ENCODE measurements at places on chromosomes 16 and 17.

- no peaks in the 10 kb centered on the region for H3K27me3 ChIP-seq
- no peak overlapping the region for H3K27ac ChIP-seq
- H3K4me1 ChIP-seq = no peaks in the 10 kb centered on the region
- no peak for DNase-seq
- H3K36me3 ChIP-seq = no peaks in the 10 kb centered on the region
- no peak overlapping the region for H3K4me3 ChIP-seq
Observed at GRCh38 chr16:14061732-14062259, 9.3 kb upstream of the MRTFB start.

DNA sequence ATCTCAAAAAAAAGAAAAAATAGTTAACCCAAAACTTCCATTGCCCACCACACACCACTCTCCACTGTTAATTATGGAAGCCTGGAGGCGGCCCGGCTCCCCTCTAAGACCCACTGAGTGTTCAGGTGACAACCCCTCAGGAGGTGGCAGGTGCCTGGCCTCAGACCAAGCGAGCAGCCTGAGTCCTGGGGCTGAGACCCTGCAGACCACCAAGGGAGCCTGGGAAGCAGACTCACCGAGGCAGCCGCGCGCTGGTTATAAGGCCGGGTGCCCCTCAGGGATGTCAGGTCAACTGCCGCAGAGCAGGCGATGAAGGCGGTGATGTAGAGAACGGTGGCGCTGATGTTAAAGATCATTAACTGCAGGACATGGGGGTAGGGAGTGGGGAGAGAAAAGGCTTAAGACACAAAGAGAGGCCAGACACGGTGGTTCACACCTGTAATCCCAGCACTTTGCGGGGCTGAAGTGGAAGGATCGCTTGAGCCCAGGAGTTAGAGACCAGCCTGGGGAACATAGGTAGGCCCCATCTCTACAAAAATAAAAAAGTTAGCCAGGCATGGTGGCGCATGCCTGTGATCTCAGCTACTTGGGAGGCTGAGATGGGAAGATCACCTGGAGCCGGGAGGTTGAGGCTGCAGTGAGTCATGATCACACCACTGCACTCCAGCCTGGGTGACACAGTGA lies 13.3 kb downstream of the ARL2BP start:
- H3K4me1 ChIP-seq = peaks cover 13% of the 10 kb centered on the region
- no peaks in the 10 kb centered on the region for H3K27me3 ChIP-seq
- H3K36me3 ChIP-seq = peaks cover 13% of the 10 kb centered on the region
- DNase-seq = no peak
- H3K4me3 ChIP-seq = no peak overlapping the region

- H3K27me3 ChIP-seq = no peaks in the 10 kb centered on the region
- DNase-seq = no peak
- peaks cover 28% of the 10 kb centered on the region for H3K4me1 ChIP-seq
- no peak overlapping the region for H3K4me3 ChIP-seq
Observed at GRCh38 chr17:57550016-57550415, 195.1 kb downstream of the CCDC182 start.

GRCh38 chr16:12896562-12896961 lies 4.8 kb upstream of the SHISA9 start:
- H3K27me3 ChIP-seq = peaks cover 3% of the 10 kb centered on the region
- DNase-seq = no peak
- H3K36me3 ChIP-seq = no peaks in the 10 kb centered on the region
- no peaks in the 10 kb centered on the region for H3K4me1 ChIP-seq
- H3K27ac ChIP-seq = no peak overlapping the region
- no peak overlapping the region for H3K4me3 ChIP-seq

DNA sequence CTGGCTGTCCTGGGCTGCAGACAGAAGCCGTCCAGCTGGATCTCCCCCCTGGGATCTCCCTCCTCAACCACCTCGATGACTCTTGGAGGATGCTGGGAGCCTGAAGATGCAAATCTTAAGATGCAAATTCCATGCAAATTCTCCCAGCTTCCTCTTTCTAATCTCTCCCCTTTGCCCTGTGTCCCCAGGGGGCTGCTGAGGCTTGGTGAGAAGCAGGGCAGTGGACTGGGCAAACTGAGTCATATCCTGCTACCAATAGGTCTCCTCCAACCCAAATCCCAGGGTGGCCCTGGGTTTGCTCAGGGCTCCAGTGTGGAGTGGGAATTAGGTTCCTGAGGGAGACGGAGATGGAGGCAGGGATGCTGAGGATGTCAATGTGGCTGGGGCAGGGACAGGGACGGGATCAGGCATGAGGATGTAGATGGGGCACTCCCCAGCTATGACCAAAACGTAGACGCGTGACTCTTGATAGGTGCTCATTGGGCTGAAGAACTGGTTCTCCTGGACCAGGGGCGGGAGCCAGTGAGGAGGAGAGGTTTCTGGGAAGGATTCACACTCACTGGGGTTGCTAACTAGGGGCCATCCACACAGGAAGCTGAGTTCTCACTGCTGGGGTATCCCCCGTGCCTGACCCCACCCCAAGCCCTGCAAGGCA lies 3.6 kb upstream of the ALOX12B start:
- H3K27ac ChIP-seq = no peak overlapping the region
- DNase-seq = no peak
- H3K4me1 ChIP-seq = peaks cover 10% of the 10 kb centered on the region
- no peak overlapping the region for H3K4me3 ChIP-seq
- H3K36me3 ChIP-seq = no peaks in the 10 kb centered on the region

- H3K27me3 ChIP-seq = no peaks in the 10 kb centered on the region
- DNase-seq = no peak
- no peak overlapping the region for H3K27ac ChIP-seq
- peaks cover 11% of the 10 kb centered on the region for H3K36me3 ChIP-seq
- H3K4me1 ChIP-seq = no peaks in the 10 kb centered on the region
Observed at GRCh38 chr17:15513856-15514459, 46.5 kb upstream of the CDRT4 start.

DNA sequence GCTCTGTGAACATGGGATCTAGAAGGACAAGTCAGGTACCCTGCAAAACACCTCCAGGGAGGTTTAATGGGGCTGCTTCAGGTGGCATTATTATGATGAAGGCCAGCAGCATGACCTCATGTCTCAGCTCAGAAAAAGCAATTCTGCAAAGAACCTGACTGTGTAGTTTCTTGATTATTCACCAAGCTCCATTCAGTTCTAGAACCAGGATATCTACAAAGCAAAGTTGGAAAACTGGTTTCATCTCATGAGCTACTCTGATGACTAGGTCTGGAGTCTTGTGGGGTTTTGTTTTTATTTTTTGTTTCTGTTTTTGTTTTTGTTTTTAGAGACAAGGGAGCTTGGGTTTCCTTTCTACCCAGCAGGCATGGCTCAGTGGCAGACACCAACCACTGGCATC lies 19.0 kb upstream of the LRRC37A3 start:
- H3K36me3 ChIP-seq = no peaks in the 10 kb centered on the region
- H3K27ac ChIP-seq = no peak overlapping the region
- H3K27me3 ChIP-seq = no peaks in the 10 kb centered on the region
- DNase-seq = no peak
- H3K4me1 ChIP-seq = peaks cover 4% of the 10 kb centered on the region

DNA sequence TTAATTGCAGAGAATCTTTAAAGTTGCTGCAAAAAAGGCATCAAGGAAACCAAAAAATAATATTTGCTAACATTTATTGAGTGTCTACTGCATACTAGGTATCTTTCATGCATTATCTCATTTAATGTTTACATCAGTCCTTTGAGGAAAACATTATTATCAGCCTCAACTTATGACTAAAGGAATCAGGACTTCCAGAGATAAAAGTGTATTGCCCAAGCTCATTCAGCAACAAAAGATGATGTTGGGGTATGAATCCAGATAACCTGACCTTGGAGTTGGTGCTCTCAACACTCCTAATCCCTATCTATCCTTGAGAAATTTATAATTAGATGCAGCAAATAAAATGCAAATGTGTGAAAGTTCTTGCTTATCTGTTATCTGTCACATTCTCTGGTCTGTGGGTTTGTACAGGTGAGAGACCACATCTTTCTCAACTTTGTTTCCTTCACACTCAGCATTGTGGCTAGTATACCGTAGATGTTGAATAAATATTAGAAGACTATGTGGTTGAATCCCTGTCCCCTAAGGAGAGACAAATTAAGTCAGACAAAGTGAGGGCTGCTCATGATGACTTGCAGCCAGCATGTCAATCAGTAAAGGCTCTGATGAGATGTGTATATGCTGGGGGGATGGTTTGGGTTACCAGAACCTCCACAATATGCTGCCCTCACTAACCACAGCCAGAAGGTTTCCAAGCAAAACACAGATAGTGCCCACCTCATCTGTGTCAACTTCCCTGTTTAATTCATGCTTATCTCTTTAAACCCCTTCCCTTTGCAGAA lies 82.6 kb downstream of the NOG start:
- no peaks in the 10 kb centered on the region for H3K36me3 ChIP-seq
- no peak overlapping the region for H3K27ac ChIP-seq
- H3K4me3 ChIP-seq = no peak overlapping the region
- H3K27me3 ChIP-seq = peaks cover 72% of the 10 kb centered on the region
- DNase-seq = no peak
- peaks cover 32% of the 10 kb centered on the region for H3K4me1 ChIP-seq

Data from natural killer cell (primary cell).